ENCODE measurements at places on chromosomes 13 and 19.
A peak's percentile ranks its signal among the peaks of the same experiment; 100 is the strongest.

- DNase-seq = no peak
Observed at GRCh38 chr19:27794494-27795042, 1418.4 kb downstream of the UQCRFS1 start.

DNA sequence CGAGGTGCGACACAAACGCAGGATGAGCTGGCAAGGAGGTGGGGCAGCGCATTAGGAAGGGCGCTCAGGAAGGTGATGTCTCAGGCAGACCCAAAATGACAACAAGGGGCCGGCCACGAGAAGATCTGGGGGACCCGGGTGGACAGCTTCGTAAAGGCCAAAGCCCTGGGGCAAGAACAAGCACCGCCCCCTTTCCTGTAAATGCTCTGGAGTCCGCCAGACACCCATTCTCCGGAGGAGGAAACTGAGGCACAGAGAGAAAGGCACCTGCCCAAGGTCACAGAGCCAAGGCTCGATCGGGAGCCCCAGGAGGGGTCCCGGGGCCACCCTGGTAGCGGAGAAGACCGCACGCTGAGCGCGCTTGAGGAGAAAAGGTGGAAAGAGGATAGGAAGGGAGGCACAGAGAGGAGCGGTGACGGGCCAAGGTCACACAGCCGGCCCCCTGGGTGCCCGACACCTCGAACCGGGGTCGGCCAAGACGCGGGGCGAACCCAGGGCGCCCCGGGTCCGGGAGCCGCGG is 571 bp downstream of the SAFB2 start:
- peak; percentile 12 for DNase-seq

GRCh38 chr13:53743906-53744305 is 715.3 kb downstream of the OLFM4 start:
- DNase-seq = no peak

GRCh38 chr13:37457612-37458011 is 141.0 kb downstream of the POSTN start:
- DNase-seq = no peak

DNA sequence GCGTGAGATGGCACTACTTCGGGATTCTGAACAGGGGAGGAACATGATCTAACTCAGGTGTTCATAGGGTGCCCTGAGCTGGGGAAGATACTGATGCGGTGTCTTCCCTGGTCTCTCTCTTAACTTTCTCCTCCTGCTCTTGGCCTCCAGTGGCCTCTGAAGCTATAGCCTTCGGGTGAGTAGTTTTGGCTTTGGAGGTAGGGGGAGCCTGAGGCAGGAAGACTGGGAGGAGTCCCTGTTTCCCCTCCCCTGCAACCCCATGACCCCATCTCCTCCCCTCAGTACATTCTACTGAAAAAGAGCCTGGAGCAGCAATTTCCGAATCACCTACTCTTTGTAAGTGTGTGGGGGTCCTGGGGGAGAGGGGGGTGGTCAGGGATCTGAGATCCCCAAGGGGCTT is 3.5 kb downstream of the SELENOV start:
- DNase-seq = no peak

GRCh38 chr19:57870225-57870624 is 18.6 kb downstream of the ZNF814 start:
- DNase-seq = no peak

GRCh38 chr19:28435551-28436271 is 777.2 kb downstream of the UQCRFS1 start:
- no peak for DNase-seq
